ENCODE measurements at places on chromosomes 5 and 9.

- DNase-seq = no peak
Observed at GRCh38 chr5:144249755-144250464, 79.2 kb downstream of the KCTD16 start.

GRCh38 chr5:124303366-124303765 lies 443.1 kb downstream of the ZNF608 start:
- DNase-seq = no peak

GRCh38 chr5:172636279-172637050 lies 4.6 kb upstream of the NEURL1B start:
- DNase-seq = no peak

DNA sequence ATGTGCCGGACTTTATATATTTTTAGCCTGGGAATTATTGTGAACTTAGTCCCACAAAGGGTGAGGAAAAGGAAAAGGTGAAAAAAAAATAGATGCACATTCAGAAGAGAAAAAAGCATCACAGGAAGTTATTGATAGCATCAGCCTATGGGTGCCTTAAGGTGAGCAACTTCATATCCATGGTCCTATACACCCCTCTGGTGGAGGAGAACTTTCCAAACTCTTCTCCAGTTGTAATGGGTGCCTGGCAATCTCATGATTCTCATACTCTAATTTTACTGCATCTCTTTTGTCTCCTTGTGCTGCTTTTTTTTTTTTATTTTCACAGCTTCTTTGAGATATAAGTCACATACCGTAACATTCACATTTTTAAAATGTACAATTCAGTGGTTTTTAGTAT lies 107.4 kb downstream of the JAKMIP2 start:
- no peak for DNase-seq

- no peak for DNase-seq
Observed at GRCh38 chr5:121164632-121165031, 687.0 kb upstream of the FTMT start.

DNA sequence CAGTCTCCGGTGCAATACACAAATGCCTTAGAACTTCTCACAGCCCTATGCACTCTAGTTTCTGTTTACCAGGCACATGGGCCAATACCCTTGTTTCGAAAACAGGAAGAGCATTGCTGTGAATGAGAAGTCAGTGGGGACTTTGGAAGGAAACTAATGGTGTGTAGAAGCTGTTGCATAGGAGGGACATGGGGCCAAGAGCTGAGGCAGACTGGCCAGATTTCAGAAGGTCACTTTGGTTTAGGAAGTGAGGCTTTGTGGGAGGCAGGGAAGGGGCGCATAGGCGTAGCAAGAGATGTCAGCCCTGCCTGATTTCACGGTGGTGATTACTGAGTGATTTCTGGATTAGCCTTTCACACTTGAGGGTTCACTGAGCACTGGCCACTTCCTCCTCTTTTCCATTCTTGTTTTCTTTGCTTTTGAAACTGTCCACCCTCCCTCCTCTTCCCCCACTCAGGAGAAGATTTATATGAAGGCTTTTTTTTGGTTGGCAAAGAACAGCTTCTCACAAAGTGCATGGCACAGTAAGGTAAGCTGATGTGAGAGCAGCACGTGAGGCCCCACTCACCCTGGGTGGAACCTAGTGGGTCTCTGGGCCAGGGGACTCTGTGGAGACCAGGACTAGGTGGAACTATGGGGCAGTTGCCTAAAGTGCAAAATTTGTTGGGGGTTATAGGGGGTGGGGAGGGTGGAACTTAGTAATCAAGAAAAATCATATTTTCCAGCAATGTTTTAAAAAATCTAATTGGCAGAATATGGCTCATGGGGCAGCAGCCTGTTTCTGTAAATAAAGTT lies 6.1 kb upstream of the TMEM252 start:
- no peak for DNase-seq

DNA sequence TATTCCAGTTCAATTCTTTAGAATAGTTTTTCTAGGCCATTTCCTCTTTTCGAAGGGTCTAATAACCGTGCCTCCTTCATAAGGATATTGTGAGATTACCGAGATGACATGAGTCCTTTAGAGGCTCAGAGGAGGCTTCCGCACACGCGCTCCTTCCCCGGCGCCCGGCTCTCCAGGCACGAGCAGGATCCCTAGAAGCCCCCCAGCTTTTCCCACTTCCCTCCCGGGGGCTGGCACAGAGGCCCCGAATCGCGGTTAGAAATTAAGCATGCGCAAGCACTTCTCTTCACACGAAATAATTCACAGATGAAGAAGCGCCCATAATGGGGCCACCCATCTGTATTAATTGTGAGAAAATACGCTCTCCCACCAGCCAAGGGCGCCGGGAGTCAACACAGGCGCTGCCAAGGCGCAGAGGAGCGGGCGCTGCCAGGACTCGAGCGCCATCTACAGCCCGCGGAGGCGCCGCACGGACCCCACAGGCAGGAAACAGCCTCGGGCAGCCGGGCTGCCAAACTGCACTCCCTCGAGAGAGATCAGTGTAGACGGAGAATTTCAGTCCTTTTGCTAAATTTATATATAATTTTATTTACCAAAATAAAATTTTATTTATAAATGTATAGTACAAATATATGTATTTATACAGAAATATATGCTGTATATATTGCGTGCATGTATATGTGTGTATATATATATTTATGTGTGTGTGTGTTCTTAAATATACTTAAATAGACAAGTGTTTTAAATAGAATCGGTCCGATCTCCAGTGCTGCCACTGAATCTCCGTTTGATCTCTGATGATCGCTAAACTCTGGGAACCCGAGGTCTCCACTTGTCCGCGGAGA lies 258.1 kb upstream of the NFIL3 start:
- peak; percentile 26 for DNase-seq

DNA sequence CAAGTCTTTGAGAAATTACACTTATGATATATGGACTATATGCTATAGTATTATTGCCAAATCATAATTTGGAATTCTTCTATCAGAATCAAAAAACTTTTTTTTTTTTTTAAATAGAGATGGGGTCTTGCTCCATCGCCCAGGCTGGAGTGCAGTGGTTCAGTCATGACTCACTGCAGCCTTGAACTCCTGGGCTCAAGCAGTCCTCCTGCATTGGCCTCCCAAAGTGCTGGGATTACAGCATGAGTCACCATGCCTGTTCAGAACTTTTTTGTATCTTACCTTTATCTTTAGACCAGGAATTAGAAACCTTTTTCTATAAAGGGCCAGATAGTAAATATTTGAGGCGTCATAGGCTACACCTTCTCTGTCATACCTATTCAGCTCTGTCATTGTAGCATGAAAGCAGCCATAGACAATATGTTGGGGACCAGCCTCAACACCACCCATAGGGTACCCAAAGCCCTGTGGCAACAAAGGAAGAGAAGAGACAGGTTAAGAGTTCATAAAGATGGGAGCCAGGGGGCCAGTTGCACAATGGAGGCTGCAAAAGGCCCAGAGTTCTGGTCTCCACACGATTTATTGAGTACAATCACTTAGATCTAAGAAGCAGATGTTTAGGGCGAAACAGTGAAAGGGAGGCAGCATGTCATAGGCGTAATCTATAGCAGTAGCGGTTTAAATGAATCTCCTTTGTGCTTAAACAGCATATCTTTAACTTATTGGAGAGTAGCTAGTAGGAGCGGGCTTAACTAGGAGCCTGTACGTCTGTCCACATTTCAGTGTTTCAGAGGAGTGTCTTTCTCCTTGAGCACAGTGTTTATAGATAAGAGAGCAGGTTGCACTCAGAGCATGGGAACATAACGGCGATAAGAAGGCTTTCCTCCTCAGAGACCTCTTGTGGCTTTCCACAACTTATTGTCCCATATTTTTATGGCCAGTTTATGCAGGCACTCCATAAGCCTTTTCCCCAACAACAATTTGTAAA lies 12.5 kb downstream of the ECM2 start:
- DNase-seq = no peak

DNA sequence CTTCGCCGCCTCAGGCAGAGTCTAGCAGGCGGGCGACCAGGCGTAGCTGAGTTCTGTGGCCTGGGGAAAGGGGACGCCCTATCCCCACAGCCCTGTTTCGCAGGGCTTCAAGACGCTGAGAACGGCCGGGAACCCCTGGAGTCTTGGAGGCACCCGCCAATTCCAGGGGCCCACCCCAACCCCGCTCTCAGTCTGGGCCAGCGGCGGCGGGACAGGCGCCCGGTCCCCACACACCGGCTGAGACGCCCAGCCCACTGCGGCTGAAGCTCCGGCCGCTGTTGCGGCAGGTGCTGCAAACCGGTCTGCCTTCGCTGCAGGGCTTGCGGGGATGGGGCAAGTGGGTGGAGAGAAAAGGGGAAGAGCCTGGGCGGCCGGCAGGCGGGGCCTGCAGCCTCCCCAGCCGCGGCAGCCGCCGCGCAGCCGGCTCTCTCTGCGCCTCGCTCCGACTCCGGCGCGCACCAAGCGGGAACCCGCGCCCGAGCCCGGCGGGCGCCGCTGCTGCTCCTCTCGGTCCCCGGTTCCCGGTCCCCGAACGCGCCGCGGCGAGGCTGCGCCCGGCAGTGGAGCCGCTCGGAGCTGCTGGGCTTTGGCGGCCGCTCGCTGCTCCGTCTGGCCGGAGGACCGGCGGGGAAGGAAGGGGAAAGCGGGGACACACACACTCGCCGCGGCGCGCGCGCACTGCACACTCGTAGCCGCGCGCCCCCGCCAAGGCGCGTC lies at the start of gene PIP5K1B:
Gene PIP5K1B, plus strand, starts transcription at position 427 of the 717 bp plus-strand sequence. CDS start 117,375 bp downstream, outside the sequence.
- DNase-seq = peak; percentile 58

DNA sequence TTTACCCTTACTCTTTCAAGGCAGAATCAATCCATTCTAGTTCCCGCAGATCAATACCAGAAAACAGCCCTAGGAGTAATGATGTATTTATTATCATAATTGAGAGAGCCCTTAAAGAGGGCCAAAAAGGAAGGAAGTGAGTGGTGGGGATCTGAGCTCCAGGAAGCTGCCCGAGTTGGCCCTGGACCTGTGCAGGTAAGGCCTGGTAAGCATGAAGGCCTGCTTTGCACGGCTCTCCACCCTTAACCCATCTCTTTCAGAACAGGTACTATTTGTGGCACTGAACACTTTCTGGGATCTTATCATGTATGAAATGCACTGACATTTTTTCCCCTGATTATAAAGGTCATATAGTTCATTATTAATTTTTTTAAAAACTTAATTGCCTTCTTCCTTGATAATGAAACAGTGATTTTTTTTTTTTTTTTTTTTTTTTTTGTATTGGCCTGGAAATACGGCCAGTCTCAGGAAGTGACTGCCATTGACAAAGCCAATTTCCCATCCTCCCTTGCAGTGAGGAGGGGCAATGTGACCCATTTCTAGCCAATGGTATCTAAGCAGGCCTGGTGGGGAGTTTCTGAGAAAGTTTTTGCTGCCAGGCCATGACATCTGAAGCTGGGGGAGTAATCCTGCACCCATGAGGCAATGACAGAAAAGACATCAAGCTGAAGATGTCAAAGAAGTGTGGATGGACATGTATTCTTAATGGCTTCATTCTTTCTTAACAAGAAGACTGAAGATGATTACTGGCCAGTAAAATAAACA lies 6.3 kb upstream of the MVB12B start:
- DNase-seq = no peak

- DNase-seq = no peak
Observed at GRCh38 chr5:91194824-91195381, 188.2 kb downstream of the ARRDC3 start.

DNA sequence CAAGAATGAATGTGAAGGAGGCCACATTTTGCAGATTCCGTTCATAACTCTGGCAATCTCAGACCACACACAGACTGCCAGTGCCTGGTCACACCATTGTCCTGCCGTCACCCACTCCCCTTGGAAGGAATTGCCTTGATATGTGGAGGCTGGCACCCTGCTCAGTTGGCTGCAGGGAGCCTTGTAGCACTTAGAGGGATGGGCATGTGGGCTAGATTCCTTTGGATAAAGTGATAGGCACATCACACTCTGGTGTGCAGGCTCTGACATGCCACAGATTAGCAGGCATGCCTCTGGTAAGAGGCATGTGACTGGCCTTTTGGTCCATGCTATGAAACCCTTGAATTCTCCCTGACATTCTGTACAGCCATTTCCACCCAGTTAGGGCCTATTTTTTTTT lies 254.6 kb upstream of the PIK3R1 start:
- DNase-seq = no peak

- DNase-seq = peak; percentile 1
Observed at GRCh38 chr9:79357616-79358015, 214.1 kb upstream of the TLE4 start.

DNA sequence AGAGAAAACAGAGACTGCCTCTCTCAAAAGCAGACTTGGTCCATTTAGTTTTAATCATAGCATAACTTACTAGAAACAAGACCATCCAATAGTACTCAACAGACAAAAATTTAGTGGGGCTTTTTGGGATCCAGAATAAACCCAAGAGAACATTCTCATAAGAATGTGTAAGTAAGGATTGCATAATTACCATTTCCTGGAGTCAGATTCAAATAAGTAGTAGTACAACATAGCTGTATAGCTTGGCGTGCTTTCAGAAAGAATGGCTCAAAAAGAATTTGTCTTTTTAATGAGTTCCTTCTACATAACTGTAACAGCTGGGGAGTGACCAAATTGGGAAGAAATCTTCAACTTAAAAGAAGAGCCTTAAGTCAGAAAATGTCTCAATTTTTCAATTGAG lies 145.4 kb downstream of the DENND1A start:
- no peak for DNase-seq

DNA sequence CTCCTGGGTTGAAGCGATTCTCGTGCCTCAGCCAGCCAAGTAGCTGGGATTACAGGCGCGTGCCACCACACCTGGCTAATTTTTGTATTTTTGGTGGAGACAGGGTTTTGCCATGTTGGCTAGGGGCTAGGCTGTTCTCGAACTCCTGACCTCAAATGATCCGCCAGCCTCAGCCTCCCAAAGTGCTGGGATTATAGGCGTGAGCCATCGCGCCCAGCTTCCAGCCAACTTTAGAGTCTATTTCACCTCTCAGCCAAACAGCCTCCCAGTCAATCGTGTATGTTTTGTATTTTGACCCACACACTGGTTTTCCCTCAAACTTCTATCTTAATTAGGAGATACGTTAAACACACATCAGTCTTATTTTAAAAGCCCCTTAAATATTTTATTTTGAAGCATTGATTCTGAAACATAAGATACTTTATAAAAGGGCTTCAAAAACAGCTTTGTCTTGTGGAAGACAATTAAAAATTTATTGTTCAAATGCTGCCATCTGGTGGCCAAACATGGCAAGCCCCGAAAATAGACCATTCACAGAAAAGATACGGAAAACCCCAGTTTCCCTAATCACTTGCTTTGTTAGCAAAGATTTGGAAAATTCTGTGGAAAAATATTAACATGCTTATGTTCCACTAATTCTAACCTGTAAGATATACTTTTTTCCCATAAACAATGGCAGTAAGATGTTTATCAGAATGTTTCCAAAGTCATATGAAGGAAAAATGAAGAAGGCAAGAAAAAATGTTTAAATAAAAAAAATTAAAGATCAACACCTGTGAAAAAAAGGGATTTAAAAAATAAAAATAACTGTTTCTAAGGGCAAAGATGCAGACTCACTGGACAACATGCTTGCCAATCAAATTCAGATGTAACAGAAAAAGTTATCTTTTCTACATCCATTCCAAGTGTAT lies 33.1 kb downstream of the APTX start:
- peak; percentile 35 for DNase-seq
